Lung (tissue), 17 donors: ENCODE measurements at places on chromosomes 13 and 19.

GRCh38 chr13:50635504-50635903 lies 208.0 kb downstream of the DLEU7 start:
- DNase-seq, result peak; percentile 67

DNA sequence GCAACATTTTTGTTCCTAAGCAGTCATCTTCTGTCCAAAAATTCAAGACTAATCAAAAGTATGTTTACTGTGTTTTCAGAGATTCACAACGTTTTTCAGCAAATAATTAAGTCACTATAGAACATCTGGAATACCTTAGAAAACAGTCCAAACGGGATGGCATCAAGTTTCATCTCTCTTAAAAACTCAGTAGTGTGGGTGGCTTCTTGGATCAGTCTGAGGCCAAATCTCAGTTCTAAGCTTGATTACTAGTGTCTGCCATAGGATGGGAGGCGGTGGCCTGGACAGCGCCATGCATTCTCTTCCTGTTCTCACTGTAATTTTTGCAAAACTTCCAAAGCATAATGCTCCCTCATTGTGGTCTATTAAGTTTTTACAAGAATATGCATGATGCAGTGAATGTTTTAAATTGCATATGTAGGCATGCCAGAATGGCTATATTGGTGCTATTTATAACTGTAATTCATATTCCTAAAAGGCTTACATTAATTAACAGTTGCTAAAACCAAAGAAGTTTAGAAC lies 37.1 kb downstream of the ANKRD10 start:
- peak; percentile 38 for DNase-seq

GRCh38 chr13:49315756-49316482 lies 68.2 kb downstream of the CDADC1 start:
- DNase-seq, result no peak

GRCh38 chr13:35349673-35350278 lies 126.7 kb downstream of the MAB21L1 start:
- DNase-seq, result no peak

DNA sequence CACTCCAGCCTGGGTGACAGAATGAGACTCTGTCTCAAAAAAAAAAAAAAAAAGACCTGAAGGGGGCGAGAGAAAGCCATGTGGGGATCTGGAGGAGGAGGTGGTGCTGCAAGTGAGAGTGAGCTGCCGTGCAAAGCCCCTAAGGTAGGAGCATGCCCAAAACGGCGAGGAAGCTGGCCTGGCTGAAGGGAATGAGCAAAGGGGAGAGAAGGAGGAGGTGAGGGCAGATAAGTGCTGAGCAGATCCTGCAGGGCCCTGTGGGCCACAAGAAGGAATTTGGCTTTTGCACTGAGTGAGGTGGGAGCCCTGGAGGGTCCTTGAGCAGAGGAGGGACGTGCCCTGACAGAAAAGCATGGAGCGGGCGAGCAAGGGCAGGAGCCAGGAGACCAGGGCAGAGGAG lies 19.4 kb upstream of the ADGRE5 start:
- no peak for DNase-seq

- no peak for DNase-seq
Measured at GRCh38 chr13:27442071-27442647, 8.2 kb downstream of the MTIF3 start.

DNA sequence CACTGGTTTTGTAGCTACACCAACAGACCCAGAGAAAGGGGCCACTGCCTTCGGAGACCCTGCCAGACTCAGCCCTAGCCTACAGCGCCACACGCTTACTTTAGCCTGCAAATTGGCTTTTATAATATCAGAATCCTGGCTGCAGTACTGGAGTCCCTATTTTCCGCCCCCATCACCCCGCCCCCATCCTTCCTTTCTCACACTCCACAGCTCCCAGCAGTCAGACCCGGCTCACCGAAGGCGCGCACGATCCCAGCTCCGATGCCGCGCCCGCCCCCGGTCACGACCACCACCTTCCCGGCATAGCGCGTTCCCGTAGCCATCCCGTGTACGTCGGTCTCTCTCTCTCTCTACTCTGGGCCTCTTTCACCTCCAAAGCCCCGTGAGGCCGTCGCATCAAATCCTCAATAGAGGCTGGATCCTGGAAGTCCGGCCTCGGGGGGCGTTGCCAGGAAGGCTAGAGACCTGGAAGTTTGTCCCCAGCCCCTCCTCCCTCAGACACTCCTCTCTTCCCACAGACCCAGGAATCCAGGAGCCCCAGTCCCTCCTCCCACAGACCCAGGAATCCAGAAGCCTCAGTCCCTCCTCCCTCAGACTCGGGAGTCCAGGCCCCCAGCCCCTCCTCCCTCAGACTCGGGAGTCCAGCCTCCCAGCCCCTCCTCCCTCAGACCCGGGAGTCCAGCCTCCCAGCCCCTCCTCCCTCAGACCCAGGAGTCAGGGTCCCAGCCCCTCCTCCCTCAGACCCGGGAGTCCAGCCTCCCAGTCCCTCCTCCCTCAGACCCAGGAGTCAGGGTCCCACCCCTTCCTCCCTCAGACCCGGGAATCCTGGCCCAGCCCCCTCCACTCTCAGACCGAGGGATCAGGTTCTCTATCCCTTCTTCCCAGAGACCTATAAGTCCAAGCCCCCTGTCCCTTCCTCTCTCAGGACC lies at the start of gene HSD17B14:
HSD17B14 (minus strand) TSS at position 403 of the 929 bp plus-strand sequence; CDS start at position 323, 80 bp downstream.
- peak; percentile 50 for DNase-seq

GRCh38 chr19:18910801-18911436 lies 8.3 kb downstream of the COPE start:
- DNase-seq, result no peak

- DNase-seq, result peak; percentile 47
Measured at GRCh38 chr13:29539856-29540255, 55.6 kb downstream of the SLC7A1 start.

- DNase-seq, result no peak
Measured at GRCh38 chr13:105144020-105144419, 1391.4 kb downstream of the EFNB2 start.

- no peak for DNase-seq
Measured at GRCh38 chr13:99983499-99984401, 2.2 kb downstream of the ZIC2 start.

GRCh38 chr19:34556488-34556887 lies 74.9 kb downstream of the WTIP start:
- DNase-seq, result no peak

DNA sequence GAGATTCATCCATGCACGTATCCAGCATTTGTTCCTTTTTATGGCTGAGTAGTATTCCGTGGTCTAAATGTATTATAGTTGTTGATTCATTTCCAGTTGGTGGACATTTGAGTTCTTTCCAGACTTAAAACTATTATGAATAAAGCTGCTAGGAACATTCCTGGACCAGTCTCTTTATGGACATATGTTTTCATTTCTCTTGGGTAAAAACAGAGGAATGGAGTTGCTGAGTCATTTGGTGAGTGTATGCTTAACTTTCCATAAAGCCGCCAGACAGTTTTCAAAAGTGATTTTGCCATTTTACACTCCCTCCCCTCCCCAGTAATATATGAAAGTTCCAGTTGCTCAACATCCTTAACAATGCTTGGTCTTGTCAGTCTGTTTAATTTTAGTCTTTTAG lies 116.4 kb downstream of the TSHZ3 start:
- DNase-seq, result no peak

DNA sequence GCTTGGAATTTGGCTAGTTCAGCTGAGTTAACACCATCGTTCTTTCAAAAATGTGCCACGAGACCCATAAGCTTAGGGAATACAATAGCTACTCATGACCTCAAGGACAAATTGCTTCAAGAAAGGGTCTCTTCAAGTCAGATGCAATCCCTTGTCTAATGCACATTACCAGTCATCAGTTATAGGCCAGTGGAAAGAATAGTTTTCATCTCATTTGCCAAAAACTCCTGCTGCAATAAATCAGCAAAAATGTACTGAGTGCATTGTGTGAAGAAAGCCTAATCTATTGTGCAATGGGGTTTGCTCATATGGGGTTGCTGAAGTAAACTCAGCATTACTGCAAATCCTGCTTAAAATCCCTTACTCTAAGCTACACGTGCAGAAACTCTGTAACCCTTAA lies 208.3 kb upstream of the NBEA start:
- DNase-seq, result peak; percentile 76

- DNase-seq, result peak; percentile 55
Measured at GRCh38 chr13:94617389-94618000, 15.8 kb downstream of the GPR180 start.

GRCh38 chr19:43430142-43430710 lies 15.5 kb downstream of the TEX101 start:
- DNase-seq, result no peak

DNA sequence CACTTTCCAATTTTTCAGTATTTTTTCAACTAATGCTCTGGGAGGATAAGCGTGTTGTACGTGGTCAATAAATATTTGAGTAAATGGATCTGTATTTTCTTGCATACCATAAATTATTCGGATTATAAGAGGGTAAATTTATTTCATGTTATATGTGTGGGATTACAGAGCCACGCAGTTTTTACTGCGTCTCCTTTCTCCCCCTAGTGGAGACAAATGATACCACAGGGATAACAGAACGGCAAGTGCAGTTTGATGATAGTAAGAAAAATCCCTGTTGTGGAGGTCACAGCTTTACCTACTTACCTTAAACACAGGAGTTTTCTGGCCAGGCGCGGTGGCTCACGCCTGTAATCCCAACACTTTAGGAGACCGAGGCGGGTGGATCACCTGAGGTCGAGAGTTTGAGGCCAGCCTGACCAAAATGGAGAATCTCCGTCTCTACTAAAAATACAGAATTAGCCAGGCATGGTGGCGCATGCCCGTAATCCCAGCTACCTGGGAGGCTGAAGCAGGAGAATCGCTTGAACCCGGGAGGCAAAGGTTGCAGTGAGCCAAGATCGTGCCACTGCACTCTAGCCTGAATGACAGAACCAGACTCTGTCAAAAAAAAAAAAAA lies 16.8 kb downstream of the MBD3L2B start:
- peak; percentile 35 for DNase-seq

DNA sequence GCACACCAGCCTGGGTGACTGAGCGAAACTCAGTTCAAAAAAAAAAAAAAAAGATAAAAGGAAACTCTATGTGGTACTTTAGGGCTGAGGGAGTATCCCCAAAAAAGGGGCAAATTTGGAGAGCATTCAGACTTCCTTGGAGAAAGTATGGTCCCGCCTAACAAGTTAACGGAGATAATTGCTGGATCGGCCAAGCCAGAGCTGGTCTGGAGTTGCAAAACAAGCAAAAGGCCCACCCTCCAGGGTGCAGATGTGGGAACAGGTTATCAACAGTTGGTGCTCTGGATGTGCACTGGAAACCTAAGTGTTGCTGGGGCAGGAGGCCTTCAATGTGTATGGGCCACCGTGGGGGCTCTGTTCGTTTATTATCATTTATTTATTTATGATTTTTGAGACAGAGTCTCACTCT lies 2.8 kb downstream of the IQCN start:
- DNase-seq, result no peak

DNA sequence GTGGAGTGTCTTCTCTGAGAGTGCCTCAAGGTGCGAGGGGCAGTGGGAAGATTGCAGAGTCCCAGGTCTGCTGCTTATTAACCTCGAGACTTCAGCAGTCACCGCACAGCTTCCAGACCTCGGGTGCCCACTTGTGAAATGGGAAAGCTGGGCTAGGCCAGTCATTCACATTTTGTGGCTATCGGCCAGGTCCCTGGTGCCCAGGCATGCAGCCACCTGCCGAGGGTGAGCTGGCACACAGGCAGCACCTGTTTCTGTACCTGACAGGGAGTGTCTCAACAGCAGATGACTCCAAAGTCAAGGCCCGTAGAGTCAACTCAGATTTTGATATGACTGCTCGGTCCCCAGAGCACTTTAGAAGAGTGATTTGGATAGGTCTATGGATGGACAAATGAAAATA lies 21.9 kb downstream of the UQCRFS1 start:
- no peak for DNase-seq
